CD14-positive monocyte (primary cell): ENCODE measurements at places on chromosomes 1 and 21.

GRCh38 chr1:237482777-237483176 is 407.9 kb downstream of the ZP4 start:
- no peak for DNase-seq

DNA sequence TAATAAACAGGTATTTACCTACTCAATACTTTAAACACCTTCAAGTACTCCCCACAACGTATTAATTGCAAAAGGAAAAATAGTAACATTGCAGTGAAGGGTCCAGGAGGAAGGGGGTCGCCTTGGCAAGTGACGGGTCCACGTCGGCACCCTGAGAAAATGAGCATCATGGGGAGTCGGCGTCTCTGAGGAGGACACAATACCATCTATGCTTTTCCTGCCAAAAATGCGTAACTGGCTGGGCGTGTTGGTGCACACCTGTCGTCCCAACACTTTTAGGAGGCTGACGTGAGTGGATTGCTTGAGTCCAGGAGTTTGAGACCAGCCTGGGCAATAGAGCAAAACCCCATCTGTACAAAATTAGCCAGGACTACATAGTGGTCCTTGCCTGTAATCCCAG is 7.3 kb downstream of the FTCD start:
- no peak for DNase-seq

GRCh38 chr1:107525145-107525544 is 384.3 kb downstream of the NTNG1 start:
- no peak for DNase-seq

- no peak for DNase-seq
Measured at GRCh38 chr1:81699234-81699633, 101.5 kb upstream of the ADGRL2 start.

DNA sequence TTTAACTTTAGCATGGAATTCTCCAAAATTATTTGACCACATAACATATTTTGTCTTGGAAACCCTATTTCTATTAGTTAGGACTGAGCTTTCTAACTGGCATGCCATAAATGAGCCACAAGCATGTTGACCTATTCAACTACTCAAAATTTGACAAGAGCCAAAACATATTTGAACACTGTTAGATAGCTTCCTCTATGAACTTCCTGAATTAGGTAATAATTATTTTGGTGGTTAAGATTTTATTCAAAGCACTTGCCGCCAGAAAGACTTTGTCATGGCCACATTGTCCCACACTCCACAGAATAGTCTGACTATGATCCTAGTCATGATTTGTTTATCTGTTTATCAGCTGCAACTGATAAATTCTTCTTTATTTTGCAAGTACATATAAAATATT is 23.1 kb upstream of the CTPS1 start:
- no peak for DNase-seq

GRCh38 chr1:150473659-150474058 is 13.6 kb upstream of the TARS2 start:
- no peak for DNase-seq

- no peak for DNase-seq
Measured at GRCh38 chr1:245715291-245715701, 560.5 kb downstream of the KIF26B start.

- no peak for DNase-seq
Measured at GRCh38 chr1:55600242-55600641, 385.1 kb upstream of the USP24 start.

GRCh38 chr1:83931658-83932253 is 67.2 kb downstream of the TTLL7 start:
- peak; percentile 19 for DNase-seq

GRCh38 chr1:211133836-211134669 is at the start of gene KCNH1:
TSS of gene KCNH1 (minus strand) at chr1:211134148. CDS start at chr1:211133945, 203 bp downstream.
- peak; percentile 31 for DNase-seq

- DNase-seq, result no peak
Measured at GRCh38 chr1:96372881-96373280, 348.7 kb upstream of the PTBP2 start.

- DNase-seq, result no peak
Measured at GRCh38 chr1:55272994-55273393, 57.8 kb upstream of the USP24 start.

GRCh38 chr21:31727181-31727580 is 4.7 kb downstream of the SCAF4 start:
- DNase-seq, result no peak

- DNase-seq, result peak; percentile 29
Measured at GRCh38 chr1:26278303-26278702, 1.6 kb upstream of the SH3BGRL3 start.

DNA sequence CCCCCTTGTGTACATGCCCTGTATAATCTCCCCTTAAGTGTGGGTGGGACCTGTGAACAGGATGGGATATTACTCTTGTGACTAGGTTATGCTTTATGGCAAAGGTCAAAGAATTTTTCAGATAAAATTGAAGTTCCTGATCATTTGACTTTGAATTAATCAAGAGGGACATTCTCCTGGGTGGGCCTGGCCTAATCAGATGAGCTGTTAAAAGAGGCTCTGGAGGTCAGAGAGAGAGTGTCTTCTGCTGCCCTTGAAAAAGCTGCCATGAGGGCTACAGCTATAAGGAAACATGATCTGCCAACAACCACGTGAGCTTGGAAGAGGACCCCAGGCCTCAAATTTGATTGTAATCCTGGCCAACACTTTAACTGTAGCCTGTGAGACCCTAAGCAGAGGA is 125.6 kb upstream of the CSF3R start:
- no peak for DNase-seq

DNA sequence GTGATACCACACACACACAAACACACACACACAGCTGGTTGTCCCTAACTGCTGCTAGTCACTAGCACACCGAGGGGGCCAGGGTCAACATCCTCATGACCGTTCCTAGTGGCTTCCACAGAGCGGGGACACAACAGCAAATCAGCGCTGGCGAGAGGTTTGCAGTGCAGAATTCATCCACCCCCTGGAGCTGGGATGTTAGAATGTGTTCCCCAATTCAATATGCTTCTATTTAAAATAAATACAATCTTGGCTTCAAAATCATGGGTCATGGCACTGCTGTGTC is 16.2 kb upstream of the C2CD2 start:
- no peak for DNase-seq

GRCh38 chr1:117838911-117839310 is 90.5 kb downstream of the GDAP2 start:
- DNase-seq, result no peak

DNA sequence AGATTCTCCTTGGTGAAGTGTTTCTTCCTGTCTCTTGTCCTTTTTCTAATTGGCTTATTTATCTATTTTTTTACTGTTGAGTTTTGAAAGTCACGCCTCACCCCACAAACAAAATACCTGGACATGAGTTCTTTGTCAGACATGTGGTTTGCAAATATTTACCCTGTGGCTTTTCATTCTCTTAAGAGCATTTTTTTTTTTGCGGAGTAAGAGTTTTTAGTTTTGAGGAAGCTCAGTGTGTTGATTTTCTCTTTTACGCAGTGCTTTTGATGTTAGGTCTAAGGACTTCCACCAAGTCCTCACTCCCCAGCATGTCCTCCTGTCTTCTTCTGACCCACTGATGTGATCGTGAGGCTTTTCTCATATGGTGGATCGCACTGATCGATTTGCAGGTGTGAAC is 7.6 kb downstream of the DFFB start:
- DNase-seq, result no peak

DNA sequence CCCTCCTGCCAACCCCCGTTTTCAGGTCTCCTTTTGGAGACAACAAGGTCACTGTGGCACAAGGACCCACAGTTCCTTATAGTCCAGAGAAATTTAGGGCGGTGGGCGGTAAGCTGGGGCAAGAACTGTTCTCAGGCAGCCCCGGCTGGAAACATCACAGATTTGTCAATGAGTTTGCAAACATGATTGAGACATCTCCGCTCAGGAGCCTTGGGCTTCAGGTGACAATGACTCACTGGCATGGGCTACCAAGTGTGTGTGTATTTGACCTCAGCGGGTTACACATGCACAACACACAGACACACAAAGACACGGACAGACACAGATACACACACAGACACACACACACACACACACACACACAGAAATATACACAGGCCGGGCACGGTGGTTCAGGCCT is 58.2 kb upstream of the ABCG1 start:
- peak; percentile 32 for DNase-seq

DNA sequence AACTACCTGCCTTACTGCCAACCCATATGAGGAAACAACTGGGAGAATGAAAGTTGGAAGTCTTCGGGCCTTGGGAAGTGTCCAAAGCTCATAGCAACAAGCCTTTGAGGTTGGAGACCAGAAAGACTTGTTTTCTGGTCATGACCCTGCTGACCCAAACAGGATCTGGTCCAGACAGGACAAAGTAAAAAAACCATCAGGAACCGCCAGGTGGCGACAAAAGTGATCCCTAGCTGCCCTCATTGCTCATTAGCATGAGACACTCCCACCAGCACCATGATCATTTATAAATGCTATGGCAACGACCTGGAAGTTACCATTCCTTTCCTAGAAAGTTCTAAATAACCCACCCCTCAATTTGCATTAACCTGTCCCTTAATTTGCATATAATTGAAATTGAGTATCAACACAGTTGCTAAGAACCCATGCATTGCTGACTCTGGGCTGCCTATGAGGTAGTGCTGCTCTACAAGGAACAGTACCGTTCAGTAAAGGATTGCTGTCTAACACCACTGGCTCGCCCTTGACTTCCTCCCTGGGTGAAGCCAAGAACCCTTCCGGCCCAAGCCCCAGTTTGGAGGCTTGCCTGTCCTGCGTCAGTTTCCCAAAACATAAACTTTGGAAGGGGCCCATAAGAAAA is 89.0 kb downstream of the URB2 start:
- peak; percentile 8 for DNase-seq

- DNase-seq, result no peak
Measured at GRCh38 chr1:43059640-43060574, 101.2 kb upstream of the SLC2A1 start.

- no peak for DNase-seq
Measured at GRCh38 chr21:44626262-44626661, 631 bp upstream of the KRTAP10-9 start.

DNA sequence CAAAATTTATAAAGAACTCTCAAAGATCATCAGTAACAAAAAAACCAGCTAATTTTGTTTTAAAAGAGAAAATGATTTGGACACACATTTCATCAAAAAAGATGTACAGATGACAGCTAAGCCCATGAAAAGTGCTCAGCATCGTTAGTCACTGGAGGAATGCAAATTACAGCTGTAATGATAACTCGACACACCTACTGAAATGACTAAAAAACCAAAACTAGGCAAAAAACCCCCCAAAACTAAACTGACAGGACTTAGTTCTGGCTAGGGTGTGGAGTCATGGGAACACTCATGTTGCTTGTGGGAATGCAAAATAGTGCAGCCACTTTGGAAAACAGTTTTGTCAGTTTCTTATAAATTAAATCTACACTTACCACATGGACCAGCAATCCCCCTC is 59.5 kb downstream of the CNIH3 start:
- DNase-seq, result no peak

DNA sequence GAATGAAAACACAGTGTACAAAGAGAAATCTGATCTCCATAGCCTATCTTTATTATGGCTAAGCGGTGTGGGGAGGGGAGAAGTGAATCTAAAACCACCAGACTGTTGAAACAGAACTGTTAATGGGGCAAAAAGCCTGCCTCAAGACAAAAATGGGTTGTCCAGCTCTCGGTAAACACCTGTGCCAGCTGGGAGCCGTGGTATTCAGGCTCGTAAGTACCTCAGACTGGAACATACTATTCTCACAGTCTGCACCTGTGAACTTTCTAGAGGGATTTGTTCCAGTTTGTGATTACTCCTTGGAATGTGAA is 42.7 kb upstream of the ATP1A1 start:
- DNase-seq, result no peak

- no peak for DNase-seq
Measured at GRCh38 chr1:65541865-65542264, 121.4 kb downstream of the LEPR start.

DNA sequence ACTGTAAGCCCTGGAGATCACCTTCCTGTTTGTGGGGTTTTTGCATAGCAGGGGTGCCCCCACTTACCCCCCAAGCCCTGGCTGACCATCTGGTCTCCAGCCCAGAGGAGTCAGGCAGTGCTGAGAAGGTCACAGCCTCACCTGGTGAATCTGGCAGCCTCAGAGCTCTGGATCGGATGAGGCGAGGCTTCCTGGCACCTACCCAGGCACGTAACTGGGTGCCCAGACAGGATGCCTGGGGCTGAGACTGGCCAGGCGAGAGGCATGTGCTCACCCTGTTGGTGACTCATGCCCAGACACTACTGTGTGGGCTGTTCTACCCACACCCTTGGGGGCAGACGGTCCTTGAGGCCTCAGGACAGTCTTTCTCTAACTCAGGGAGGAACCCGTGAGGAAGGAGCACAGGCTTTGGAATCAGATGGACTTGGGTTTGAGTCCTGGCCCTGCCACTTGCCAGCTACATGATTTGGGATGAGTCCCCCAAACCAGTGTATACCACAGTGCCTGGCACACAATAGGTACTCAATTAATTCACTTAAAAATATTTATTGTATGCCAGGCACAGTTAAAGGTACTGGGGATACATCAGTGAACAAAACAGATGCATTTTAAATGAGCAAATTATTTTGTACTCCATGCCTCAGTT is 15.1 kb upstream of the PADI3 start:
- peak; percentile 78 for DNase-seq

GRCh38 chr1:91864017-91864700 is 21.8 kb downstream of the TGFBR3 start:
- DNase-seq, result no peak

GRCh38 chr1:43547538-43548072 is 16.9 kb downstream of the PTPRF start:
- no peak for DNase-seq

GRCh38 chr1:44275991-44276405 is 62.7 kb downstream of the DMAP1 start:
- peak; percentile 11 for DNase-seq

DNA sequence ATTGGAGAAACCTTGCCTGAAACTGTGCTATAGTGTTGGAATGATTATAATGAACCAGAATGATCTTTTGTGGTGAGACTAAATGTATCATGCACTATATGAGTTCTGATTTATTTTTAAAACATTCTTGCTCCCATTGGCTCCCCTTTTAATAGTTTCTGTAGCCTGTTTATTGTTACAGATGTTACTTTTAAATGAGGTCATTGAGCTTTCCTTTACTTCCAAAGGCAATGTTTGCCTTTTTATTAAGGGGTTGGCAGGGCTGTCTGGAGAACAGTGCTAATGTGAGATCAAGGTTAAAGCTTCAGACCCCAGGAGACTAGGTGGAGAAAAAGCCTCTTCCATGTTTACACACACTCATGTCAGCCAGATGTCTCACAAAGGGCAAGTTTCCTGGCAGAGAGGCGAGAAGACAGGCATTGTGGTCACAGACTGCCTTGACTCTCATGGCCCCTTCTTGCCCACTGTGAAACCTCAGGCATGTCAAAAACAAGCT is 120.6 kb upstream of the RAVER2 start:
- DNase-seq, result no peak

DNA sequence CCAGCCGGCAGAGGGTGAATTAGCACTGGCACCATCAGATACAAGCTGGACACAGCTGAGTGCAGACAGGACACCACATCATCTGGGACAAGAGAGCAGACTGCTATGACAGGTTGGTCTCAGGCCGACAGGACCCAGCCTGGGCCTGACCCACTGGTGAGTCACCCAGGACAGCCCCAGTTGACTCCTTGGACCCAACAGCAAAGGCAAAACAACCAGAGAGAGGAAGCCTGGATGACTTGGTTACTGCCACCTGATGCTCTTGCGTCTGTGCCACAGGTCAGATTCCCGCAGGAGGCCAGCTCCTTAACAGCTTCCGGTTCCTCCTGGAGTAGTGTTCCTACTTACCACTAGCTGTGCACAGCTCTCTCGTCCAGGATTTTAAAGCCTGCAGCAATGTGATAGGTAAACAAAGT is 18.5 kb downstream of the CCN1 start:
- DNase-seq, result no peak

- DNase-seq, result peak; percentile 92
Measured at GRCh38 chr1:149927563-149928400, at the start of gene SF3B4. TSS of gene SF3B4 (minus strand) at chr1:149927803. CDS start at chr1:149927759, 44 bp downstream.
